ENCODE measurements at places on chromosomes 1 and 21.

- no peak for DNase-seq
Observed at GRCh38 chr1:164617377-164618201, 58.6 kb downstream of the PBX1 start.

DNA sequence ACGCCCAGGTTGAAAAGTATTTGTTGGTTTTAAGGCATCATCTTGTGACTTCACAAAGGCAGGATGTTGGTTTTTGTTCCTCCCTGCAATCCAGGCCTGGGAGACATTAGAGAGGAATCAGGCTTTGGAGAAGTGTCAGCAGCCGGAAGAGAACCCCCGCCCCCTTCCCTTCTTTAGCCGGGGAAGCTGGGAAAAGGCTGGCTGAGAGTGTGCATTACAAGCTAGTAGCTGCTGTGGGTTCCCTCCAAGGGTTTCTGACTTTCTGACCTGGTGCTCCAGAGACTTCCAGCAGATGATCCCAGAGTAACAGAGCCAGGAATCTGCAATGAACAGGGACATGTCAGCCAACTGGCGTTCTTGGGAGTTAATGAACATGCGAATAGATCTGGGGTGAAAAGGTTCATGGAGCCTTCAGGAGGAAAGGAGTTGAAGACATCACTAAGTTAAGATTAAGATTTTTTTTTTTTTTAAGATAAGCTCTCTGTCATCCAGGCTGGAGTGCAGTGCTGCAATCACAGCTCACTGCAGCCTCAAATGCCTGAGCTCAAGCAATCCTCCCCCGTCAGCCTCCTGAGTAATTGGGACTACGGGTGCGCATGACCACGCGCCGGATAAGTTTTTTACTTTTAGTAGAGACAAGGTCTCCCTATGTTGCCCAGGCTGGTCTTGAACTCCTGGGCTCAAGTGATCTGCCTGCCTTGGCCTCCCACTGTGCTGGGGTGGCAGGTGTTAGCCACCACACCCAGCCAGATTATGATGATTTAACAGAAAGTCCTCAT lies 7.5 kb downstream of the DISP3 start:
- no peak for DNase-seq

DNA sequence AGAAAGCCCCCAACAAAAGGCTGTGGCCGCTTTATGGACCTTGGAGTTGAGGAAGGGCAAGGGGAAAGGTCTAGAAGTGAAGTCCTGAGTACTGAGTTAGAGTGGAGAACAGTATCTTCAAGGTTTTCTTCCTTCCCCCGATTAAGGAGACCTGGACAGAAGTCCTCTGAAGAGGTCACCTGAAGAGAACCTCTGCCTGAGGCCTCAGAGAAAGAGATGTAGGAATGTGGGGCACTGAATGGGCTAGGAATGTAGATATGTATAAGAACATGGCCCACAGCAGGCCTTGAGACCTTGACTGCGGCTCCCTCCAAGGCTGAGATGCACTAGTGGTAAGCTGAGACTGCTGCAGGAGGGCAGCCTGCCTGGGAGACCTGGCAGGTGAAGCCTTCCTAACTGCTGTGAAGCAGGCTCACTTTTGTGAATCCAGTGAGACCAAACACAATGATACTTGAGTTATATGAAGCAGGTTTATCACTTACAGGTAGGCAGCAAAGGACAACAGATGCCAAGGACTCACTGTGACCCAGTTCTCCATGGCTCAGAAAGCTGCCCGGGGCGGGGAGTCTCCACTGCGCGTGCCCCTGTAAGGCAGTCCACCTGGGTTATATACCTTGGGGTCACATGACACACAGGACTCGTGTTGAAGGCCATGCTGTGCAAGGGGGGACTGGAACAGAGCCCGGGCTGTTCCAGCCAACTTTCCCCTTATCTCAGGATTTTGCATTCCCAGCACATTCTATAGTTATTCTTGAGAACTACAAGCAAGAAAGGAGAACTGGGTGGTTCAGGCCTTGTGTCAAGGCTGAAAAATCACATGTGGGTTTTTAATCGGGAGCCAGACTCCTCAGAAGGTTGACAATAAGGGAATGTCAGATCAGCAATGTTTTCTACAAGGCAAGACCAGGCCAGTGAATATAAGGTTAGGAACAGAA lies 78.8 kb upstream of the PPM1J start:
- DNase-seq, result no peak

GRCh38 chr1:25688390-25689119 lies 72.0 kb downstream of the MAN1C1 start:
- no peak for DNase-seq

- DNase-seq, result no peak
Observed at GRCh38 chr1:19177811-19178210, 32.3 kb downstream of the UBR4 start.

- no peak for DNase-seq
Observed at GRCh38 chr1:236123563-236123962, 18.8 kb upstream of the GPR137B start.
